ENCODE measurements at places on chromosomes 2 and 18.

GRCh38 chr2:102841107-102841840 is 79.4 kb downstream of the TMEM182 start:
- peak; percentile 27 for DNase-seq

DNA sequence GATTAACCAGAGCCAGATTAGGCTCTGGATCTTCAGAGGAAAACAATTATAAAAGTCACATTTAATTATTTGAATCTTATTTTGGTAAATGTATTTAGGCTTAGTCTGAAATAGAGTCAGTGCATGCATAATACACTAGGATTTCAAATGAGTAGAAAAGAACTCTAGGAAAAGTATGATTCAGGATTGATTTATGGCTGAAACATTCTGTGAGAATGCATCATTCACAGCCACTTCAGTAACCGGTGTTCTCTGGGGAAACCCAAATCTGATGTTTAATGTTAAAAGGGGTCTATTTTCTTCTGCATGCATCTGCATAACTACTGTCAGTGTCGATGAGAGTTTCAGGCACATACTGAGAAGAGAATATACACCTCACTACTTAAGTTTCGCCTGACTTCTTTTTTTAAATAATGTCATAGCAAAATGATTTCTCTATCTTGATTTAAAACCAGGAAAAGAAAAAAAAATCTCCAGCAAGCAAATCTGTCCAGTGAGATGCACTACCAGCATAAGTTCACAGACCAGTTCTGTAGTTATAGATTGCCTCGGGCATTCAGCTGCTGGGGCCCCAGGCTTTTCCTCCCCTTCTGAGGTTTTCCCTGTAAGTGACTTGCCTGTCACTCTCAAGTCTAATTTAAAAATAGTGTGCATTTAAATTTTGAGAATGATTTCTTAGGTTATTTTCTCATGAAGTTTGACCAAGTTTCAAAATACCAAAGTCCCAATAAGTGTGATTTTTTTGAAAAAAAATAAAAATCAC is 501.5 kb downstream of the NR4A2 start:
- no peak for DNase-seq

DNA sequence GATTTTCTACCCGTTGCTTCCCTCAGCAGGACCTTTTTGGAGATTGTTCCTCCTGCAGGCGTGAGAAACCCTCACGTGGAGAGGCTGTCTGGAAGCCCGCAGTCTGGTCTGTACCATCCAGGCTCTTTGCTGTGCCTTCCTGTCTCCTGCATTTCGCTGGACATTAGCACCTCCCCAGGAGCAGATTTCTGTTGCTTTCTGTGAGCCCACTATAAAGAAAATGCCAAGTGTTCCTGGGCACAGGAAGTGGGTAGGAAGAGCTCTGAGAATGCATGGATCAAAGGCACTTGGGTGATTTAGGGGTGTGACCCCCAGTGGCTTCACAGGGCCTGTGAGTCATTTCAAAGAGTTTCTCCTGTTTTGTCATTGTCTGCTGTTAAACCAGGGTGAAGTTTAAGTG is 27.3 kb downstream of the SPTBN1 start:
- DNase-seq: peak; percentile 65

GRCh38 chr2:160606341-160606740 is 112.7 kb upstream of the RBMS1 start:
- peak; percentile 47 for DNase-seq

DNA sequence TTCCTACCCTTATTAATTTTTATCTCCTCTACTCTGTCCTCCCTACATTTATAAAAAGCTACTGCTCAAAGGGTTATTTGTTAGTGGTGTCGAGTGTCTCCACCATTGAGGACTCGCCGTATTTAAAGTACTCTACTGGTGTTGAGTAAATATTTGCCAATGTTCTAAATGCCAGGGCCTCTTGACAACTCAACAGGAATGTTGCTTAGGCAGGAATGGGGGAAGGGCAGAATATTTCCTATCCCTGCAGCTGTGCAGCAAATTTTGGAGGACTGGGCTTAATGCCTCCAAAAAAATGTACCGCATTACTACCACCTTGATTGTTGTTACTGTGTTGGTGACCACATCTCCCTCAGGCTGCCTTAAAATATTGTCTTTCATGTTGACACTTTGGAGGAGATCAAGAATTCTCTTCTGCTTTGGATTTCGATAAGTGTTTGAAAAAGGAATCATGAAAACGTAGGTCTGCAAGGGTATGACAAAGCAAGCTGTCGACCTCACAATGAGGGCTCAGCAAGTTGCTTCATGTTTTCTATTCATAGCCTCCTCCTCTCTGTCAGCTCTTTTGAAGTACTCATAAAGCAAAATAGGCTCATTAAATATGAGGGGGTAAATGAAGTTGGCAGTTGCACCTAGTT is 84.3 kb downstream of the EFEMP1 start:
- peak; percentile 44 for DNase-seq

DNA sequence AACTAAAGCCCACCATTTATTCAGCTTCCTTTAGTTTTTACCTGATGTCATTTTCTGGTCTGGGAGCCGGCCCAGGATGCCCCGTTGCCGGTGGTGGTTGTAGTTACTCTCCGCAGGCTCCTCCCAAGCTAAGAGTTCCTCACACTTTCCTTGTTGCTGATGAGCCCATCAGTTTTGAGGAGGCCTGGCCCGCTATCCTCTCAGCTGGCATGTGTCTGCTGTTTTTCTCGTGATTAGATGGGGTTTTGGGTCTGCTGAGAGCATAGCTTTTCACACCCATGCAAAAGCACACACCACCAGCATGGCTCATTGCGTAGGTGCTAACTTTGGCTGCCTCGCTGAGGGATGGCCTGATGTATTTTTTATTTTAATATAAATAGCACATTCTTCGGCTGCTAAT is 72.1 kb downstream of the PSMG2 start:
- DNase-seq: no peak

- peak; percentile 37 for DNase-seq
Observed at GRCh38 chr2:23767876-23768621, 158.9 kb downstream of the ATAD2B start.

- no peak for DNase-seq
Observed at GRCh38 chr2:233011702-233012131, 1.3 kb downstream of the NGEF start.

DNA sequence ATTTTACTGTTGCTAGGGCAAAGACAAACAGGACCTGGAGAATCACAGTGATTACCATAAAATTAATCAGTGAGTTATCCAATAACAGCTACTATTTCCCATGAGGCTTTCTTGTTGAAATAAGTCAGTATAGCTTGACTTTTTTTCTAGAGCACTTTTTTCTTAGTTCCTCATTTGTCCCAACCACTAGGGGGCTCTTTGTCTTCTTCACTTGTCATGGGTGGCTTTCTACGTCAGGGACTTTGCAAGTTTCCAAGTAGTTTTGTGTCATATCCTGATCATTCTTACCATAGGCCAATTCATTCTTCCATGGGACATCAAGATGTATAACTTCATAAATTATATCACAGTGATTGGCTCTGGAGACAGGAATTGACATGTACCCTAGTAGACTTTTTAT is 1019.6 kb upstream of the PIK3C3 start:
- DNase-seq: no peak

GRCh38 chr2:156867201-156867600 is 390.3 kb upstream of the GALNT5 start:
- DNase-seq: peak; percentile 32

- peak; percentile 14 for DNase-seq
Observed at GRCh38 chr2:152718909-152719645, 657 bp downstream of the ARL6IP6 start.

DNA sequence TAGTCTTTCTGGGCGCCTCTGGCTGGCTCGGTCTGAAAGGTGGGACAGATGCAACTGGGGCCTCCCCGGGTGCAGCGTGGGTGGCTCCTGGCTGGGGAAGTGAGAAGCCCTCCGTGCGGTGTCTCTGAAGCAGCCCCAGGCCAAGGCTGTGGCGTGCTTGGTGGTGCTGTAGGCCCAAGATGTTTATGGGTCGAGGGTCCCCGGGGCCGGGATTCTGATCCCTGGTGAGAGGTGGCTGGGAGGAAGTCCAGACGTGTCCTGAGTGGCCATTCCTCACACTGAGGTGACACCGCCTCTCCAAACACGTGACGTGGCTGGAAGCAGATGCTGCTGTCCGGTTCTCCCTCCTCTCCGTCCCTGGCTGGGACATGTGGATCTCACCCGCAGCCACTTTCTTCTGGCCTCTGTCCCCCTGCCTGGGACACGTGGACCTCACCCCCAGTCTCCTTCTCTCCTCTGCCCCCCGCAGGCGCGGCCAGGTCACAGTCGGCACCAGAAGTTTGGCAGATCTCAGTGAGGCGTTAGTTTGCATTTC is 12.6 kb downstream of the RTP5 start:
- no peak for DNase-seq

DNA sequence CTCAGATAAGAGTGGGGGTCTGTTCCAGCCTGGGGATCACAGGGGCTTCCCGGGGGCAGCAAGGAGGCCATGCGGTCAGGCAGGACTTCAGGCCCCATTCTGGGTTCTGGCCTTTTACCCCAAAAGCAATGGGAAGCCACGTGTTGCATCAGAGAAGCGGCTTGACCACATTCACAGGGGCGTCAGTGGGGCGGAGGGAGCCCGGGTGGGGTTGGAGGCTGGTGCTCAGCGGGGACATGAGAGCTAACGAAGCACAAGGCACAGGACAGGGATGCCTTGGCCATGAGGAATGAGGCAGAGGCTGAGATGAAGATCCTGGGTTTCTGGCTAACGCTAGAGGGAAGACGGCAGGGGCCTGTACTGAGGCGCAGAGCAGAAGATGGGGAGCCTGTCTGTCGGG is 6.1 kb downstream of the HJURP start:
- DNase-seq: no peak

DNA sequence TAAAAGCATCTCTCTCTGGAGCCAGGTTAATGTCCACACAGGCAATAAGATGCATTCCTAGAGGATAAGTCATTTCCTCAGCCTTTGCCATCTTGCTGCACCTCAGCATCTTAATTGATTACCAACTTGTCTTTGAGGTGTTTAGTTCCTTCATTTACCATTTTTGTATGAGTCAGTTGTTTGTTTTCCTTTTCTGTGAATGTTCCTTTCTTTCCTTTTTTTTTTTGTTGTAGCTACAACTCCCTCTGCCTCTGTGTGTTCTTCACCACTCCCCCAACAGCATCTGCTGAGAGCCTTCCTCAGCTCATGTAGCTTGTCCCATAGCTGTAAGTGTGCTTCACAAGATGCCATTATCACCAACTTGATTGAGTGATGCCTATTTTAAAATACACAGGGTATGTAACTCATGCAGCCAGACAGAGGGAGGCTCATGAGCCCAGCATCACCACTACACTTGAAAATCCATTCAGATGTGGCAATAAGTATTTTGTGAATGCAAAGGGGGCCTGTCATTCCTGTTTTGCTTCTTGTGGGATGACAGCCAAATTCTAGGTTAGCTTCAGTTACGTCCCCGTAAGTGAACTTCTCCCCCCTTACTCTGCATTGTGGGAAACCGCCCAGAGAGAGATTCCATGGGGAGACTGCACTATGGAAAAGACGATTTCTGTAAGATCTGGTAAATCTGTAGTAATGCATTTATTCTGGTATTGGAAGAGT is 315.9 kb upstream of the ZEB2 start:
- peak; percentile 27 for DNase-seq

DNA sequence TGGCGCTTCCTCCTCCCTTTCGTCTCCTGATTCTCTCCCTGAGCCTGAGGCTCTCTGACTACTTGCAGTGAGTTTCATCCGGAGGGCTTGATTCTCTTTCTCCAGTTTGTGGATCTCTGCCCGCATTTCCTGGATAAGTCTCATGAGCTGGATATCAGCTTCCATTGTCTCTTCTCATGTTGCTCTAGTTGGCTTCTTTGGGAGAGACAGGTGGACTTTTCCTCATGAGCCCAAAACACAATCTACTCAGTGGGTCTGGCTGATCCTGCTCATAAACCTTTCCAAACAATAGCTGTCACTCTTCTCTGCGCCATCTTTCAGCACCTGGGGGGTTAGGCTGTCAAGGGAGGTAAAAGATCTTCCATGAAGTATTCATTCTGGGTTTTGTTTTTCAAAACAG is at the start of gene CCDC195:
Gene CCDC195, minus strand, starts transcription at position 165 of the 400 bp plus-strand sequence. Its CDS starts 0 bp downstream, at position 165.
- no peak for DNase-seq

DNA sequence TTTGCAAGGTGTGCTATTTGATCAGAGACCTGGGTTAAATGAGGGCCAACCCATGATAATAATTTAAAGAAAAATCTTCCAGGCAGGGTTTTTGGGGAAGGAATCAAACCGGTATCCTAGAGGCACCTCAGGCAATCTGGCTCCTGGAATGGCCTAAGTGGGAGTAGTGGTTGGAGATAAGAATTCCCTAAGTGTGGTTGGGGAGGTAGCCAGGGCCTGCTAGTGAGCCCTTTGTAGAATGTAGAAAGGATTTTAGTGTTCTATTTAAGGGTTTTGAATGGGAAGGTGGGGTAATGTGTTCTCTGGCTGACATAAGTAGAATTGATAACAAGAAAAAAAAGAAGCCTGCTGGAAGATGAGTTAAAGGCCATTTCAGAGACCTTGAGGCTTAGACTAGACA is 422.2 kb downstream of the XIRP2 start:
- DNase-seq: no peak

- DNase-seq: no peak
Observed at GRCh38 chr2:127721978-127722355, 20.7 kb downstream of the SFT2D3 start.

DNA sequence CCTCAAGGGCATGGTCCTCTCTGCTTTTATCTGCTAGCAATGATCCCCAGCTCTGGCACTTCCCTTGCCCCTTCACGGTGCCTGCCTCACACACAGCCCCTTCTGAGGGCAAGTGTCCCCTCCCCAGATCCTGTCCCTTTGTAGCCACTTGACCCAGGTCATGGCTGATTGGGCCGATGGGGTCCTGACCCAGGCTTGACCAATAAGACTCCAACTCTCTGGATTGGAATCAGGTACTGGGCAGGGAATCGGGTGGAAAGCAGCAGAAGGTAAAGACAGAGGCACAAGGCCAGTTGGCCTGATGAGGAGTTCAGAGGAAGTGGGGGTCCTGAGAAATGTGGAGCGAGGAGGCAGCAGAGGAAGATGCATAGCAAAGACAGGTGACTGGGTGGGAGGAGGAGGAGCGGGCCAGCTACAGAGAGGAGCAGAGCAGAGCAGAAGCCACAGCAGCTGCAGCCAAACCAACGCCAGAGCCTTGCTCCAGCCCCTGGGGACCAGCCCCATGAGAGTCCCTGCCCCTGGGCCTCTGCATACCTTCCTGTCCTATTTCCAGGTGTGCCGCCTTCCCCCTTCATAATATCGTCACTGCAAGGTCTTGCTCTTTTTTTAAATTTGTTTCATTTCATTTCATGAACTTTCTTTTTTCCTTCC is 39.1 kb downstream of the CAPN13 start:
- DNase-seq: no peak

GRCh38 chr2:15383695-15384350 is 177.3 kb downstream of the NBAS start:
- DNase-seq: no peak

GRCh38 chr2:26615336-26615859 is 25.8 kb downstream of the CIB4 start:
- no peak for DNase-seq

DNA sequence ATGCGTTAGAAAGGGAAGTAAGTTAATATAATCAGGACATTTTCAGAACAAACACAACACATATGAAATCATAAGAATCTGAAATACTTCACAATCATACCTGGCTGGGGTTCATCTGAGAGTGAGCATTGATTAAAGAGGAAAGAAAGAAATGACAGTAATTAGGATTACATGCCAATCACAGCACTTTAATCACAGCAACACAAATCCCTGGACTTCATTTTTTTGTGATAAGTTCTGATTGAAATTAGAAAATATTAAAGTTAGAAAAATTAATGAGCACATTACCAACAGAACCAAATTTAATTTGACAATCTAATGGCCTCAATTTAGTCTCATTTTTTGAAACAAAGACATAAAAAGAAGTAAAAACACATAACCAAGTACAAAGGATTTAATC is 121.9 kb downstream of the LRP2 start:
- no peak for DNase-seq

- no peak for DNase-seq
Observed at GRCh38 chr2:42823744-42824453, 31.5 kb upstream of the HAAO start.
